ENCODE measurements at places on chromosomes 16 and 17.

- no peak for DNase-seq
Measured at GRCh38 chr16:12405089-12405488, 398.6 kb downstream of the CPPED1 start.

DNA sequence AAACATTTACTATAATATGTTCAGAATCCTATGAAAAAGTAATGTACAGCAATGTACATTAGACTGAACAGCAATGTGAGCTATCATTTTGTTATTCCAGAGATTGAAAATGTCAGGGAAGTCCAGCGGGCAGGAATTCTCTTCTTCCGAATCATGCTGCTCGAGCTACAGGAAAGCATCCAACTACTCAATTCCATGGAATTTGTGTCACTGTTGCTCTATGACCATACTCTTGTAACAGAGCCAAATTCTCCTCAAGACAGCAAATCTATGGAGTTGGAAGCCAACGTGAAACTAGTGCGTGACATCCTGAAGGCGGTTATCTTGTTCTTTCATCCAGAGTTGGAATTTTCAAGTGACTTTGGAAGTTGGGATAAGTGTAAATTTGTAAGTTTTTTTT, 24.8 kb upstream of the NSRP1 start:
- DNase-seq, result no peak

DNA sequence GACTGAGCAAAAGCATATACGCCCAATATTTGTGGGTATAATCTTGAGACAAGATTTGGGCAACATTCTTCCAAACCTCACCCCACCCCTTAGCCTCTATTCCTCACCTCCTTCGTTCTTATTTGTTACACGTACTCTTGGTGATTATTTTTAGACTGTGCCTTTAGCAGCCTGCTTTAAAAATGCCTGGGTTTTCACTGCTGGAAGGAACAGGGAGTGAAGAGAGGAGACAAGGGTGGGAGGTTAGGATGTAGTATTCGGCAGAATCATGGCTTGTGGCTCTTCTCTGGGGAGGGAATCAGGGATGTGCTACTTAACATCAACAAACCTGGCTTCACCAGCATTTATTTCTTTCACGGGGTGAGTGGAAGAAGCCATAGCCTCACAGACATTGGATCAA, 11.6 kb downstream of the ALKBH5 start:
- no peak for DNase-seq

DNA sequence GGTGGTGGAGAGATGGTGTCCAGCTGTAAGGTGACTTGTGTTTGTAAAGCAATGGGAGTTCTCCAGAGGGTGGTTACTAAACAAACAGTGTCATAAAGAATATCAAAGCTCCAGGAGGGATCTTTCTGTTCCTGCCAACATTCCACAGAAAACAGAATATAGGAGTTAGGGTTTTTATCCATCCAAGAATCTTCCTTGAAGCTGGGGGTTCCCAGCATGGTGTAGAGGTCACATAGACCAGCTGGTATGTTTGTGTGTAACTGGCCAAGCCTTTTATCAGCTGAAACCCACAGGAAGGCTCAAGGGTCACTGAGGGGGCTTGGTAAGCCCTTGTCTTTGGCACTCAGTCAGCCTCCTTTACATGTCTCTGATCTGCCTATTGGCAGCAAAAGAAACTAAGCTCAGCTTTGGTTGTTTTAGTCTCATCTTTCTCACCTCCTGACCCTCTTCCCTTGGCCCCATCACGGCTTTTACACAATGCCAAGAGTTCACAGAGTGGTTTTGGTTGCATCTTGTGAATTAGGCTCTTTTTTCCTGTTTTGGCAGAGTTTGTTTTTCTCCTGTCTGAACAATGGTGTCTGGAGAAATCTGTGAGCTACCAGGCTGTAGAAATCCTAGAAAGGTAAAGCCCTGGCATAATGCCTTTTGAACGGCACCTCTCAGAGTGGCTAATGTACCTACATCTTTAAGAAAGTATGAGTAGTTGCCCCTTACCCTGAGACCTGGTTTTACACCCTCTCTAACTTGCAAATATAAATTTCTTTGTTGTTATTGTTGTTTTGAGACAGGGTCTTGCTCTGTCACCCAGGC, 4.6 kb downstream of the CNTD1 start:
- no peak for DNase-seq

DNA sequence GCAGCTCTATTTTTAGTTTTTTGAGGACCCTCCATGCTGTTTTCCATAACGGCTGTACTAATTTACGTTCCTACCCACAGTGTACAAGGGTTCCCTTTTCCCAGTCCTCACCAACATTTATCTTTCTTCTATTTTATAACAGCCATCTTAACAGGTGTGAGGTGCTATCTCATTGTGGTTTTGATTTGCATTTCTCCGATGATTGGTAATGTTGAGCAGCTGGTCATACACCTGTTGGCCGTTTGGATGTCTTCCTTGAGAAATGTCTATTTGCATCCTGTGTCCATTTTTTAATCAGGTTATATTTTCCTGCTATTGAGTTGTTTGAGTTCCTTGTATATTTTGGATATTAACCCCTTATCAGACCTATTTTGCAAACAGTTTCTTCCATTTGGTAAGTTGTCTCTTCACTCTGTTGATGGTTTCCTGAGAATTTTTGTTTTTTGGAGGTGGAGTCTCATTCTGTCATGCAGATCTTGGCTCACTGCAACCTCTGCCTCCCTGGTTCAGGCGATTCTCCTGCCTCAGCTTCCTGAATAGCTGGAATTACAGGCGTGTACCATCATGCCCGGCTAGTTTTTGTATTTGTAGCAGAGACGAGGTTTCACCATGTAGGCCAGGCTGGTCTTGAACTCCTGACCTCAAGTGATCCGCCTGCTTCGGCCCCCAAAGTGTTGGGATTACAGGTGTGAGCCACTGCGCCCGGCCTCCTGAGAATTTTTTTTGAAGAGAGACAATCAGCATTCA, 279.6 kb downstream of the SNX29 start:
- no peak for DNase-seq
